Mammary microvascular endothelial cell (primary cell): ENCODE measurements at places on chromosomes 5 and 9. TPM values are rescaled to one million over a fixed set of nuclear protein-coding genes. Genes with fewer than 3 reads are reported as not detected.

The ARSI gene
- 0.33 and 0.49 TPM in 2 replicates for total RNA-seq

The SLC34A1 gene
- total RNA-seq: not detected in 2 replicates

The CCDC152 gene
- total RNA-seq: 0.20 and 0.47 TPM in 2 replicates

The PCDHA11 gene
- under 0.01 and 0.05 TPM in 2 replicates for total RNA-seq

The TAL2 gene
- total RNA-seq: not detected in 2 replicates
